ENCODE measurements at places on chromosomes 7 and 10.

- no peak for DNase-seq
Observed at GRCh38 chr10:25888627-25889026, 45.4 kb upstream of the MYO3A start.

- DNase-seq, result peak; percentile 99
Observed at GRCh38 chr10:119817991-119818888, 54.4 kb downstream of the MCMBP start.

DNA sequence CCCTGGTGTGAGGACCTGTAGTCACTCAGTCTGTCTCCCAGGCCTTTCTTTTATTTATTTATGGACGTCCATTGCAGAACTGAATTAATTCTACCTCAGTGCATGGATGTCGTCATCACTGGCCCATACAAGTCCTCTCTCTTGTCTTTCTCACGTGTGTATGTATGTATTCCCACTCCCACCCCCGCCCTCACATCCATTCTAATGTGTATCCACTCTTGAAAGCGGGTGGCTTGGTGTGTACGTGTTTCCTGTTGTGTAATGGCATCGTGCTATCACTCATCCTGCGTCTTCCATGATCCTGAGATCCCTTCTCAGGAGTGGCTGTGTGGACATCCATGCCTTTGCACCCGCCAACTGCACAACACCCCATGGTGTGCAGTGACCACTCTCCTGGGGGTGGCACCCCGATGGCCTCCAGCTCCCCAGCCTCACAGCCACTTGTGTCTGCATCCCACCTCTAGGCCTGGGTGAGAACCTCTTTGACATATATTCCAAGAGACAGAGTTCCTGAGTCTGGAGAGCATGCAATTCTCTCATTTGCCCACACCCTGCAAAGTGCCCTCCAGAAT is 3.0 kb upstream of the AOC1 start:
- peak; percentile 20 for DNase-seq

DNA sequence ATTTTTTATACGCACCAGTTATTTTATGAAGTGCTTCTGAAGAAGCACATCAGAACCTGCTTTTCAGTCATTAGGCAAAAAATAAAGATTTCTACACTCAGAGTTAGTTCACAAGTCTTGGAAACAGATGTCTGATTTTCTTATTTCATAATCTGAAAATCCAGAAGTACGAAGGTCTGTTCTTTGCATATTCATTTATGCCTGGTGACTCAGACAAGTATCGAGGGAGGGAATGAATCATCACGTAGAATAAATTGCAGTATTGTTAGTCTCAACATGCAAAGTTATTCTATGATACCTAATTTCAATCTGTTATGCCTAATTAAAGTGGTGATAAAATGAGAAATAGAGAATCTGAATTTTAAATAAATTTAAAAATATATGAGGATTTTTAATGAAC is 113.6 kb upstream of the SEM1 start:
- no peak for DNase-seq

DNA sequence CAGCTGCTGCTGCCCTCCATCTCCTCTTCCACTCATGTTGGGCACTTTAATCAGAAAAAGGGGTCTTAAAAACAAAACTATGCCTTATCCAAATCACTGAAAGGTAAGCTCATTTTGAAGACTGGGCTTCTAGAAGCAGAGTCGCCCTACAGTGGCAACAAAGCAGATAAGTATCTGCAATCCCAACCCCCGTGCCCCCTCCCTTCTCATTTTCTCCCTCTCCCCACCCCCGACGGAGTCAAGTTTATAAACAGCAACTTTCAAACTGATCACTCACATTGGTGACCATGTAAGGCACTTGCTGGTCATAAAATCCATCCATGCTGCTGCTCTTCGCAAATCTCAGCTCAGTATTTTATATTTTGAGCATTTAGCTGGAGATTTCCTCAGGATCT is 738 bp downstream of the ETV1 start:
- DNase-seq, result peak; percentile 64

- no peak for DNase-seq
Observed at GRCh38 chr7:33050535-33051318, 11.8 kb downstream of the NT5C3A start.

- no peak for DNase-seq
Observed at GRCh38 chr10:46311501-46311951, 24.7 kb downstream of the ANTXRL start.

GRCh38 chr10:34845070-34845469 is 30.0 kb upstream of the PARD3 start:
- DNase-seq, result no peak

- no peak for DNase-seq
Observed at GRCh38 chr10:50367732-50368131, 116.4 kb upstream of the ASAH2 start.

GRCh38 chr10:131833446-131834080 is 67.2 kb upstream of the PPP2R2D start:
- no peak for DNase-seq

GRCh38 chr7:85004402-85004801 is 182.5 kb downstream of the SEMA3D start:
- no peak for DNase-seq

DNA sequence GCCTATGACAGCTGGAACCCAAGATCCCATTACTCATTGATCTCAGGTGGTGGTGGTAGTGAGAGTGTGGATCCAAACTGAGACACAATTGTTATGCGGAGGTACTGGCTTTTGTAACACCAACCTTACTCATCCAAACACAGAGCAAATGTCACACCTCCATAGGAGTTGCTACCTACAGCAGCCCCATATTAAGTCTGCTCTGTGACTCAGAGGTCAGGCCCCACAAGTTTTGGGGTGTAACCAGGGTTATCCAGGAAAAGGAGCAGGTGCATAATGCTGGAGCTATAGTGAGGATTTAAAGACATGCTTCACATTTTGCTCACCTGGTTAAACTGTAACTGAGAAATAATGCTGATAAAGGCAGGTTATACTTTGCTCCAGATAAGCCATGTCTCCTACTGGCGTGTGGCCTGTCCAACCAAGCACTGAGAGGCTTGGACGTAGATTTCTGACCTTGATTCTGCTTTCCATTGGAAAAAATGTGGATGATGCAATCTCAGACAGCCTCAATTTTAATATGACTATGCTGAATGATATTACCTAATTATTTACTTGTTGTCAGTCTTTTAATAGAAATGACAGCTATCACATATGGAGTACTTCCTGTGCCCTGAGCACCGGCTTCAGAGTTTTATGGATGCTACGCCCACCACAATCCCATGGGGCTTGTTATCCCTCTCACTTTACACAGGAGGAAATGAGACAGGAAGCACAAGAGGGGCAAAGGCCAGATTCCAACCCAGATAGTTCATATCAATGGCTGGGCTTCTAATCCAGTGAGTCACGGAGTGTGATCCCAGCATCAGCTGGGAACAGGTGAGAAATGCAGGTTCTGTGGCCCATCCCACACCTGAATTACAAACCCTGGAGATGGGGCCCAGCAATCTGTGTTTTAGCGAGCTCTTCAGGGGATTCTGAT is 181.3 kb downstream of the CHN2 start:
- peak; percentile 14 for DNase-seq

DNA sequence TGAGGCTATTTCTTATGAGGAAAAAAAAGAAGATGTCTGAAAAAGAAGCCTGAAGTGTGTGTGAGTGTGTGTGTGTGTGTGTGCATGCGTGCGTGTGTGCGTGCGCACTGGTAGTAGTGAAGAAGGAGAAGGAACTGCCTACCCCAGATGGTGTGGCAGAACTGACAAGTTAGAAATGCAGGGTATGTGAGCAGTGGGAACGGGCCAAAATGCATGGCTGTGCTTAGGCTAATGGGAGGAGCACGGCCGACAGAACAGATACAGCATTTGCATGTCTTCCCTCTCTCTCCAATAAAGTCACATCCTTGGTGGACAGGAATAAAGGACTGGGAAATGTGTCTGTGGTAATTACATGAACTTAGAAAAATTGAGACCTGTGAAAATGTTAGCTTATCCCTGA is 94.3 kb downstream of the IDE start:
- no peak for DNase-seq
